AG04450 (cell line): ENCODE measurements at places on chromosomes 11 and 22.

GRCh38 chr11:110763249-110764011 lies 51.2 kb upstream of the ARHGAP20 start:
- DNase-seq, result peak; percentile 59

DNA sequence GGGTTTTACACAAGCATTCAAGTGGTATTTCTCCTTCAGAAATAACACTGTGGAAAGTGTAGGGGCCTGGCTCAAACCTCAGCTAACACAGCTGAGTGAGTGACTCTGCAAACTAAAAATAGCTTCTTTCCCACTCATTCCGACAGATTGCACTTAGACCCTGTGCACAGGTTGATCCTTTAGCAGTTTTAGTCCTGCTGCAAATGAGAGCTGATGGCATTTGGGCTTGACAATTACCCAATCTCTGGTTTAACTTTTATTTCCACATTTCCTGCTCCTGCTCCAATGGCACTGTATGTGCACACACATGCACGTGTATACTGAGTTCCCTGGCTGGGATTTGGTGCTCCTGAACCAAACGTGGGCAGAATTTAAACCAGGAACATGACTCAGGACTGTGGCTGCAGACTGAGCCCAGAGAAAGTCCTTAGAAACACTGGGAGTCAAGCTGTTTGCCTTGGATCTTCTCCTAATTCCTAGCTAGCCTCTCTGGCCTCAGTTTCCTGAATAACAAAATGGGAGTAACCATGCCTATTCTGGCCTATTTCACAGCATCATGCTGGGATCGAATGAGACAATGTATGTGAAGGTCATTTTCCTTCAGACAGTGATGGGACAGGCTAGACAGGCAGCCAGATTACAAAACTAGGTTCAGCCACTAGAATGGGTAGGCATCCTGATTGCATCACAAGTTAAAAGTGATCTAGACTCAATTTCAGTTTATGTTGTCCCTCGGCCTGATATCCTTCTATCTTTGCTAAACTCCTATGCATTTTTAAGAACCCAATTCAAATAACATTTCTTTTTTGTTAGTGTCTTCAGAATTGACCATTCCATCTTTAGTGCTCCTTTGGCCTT lies 58.2 kb downstream of the SERGEF start:
- DNase-seq, result no peak

DNA sequence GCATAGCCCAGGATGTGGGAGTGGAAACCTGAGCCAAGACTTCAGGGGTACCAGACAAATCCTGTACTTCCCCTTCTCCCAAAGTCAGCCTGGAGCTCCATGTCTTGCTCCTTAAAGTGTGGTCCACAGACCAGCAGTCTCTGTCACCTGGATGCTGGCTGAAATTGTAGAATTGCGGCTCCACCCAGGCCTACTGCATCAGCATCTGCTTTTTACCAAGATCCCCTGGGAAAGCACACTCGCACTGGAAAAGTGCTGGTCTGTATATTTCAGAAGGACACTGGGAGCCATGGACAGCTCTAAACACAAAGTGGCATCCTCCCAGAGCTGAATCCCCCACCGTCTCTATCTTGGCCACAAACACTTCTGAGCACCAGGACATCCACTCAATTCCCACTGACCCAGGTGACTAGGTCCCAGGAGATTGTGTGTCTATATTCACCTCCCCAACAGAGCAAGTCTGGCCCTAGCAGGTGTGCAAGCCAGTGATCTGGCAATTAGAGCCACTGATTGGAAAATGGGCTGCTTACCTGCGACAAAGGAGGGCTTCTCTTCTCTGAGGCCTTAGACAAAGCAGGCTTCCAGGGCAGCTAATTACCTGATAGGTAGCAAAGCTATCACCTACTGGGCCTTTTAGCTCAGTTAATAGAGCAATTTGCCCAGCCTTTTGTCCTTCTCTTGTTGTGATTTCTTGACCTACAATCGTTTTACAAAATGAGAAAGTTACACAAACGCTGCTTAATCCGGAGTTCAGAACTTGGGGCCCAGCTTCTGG lies 443.3 kb downstream of the MN1 start:
- DNase-seq, result no peak

DNA sequence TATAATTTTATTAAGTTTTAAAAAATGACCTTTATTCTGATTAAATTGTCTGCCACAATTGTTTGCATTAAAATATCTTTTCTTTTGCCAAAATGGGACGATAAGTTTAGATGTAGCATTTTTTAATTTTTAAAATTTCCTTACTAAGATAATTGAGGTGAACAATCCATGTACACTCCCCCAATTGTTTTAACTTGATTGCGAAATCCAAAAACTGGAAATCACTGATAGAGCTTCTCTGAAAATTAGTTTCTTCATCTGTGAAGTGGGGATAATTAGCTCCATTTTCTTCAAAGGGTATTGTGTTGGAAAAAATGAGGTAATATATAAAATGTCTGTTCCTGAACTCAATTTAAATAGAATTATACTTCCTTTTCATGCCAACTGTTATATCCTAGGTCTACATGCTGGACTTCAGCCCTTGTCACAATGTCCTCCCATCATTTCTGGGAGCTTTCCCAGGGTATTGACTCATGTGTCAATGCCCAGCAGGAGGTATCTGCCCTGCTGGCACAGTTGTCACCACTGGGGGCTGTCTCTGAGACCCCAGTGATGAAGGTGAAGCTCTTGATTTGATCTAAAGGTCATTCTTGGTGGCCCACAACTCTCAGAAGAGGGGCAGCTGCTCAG lies 28.7 kb upstream of the NAV2 start:
- no peak for DNase-seq

GRCh38 chr22:23403720-23404688 lies 176.1 kb downstream of the IGLL1 start:
- no peak for DNase-seq

DNA sequence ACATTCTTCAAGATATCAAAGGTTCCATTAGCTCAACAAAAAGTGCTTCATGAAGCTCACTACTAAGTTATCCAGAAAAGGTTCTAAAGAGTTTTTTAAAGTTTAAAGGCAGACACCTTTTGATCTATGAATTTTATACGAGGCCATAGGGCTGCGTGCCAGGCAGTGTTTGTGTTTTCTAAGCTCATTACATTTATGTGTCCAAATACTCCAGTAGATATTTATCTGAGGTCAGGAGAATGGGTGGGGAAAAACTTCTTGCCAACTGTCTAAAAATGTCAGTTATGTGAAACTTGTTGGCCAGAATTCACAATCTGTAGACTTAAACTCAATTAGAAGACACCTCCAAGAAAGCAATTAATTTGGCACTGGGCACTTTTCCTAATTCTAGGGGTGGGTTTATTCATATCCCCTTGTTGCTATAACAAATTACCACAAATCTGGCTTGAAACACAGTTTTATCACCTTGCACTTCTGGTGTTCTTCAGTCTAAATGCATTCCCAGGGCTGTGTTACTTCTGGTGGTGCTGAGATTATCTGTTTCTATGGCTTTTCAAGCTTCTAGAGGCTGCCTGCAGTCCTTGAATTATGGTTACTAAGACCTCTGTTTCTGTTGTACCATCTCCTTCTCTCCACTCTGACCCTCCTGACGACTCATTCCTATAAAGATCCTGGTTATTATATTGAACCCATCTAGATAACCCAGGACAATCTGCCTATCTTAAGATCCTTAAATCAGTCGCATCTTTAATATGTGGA lies 1030.4 kb upstream of the CNTN5 start:
- no peak for DNase-seq

- no peak for DNase-seq
These were observed at the start of gene KRTAP5-9 for GRCh38 chr11:71548120-71548519. KRTAP5-9 (plus strand) TSS chr11:71548420; CDS start chr11:71548658, 238 bp downstream.

DNA sequence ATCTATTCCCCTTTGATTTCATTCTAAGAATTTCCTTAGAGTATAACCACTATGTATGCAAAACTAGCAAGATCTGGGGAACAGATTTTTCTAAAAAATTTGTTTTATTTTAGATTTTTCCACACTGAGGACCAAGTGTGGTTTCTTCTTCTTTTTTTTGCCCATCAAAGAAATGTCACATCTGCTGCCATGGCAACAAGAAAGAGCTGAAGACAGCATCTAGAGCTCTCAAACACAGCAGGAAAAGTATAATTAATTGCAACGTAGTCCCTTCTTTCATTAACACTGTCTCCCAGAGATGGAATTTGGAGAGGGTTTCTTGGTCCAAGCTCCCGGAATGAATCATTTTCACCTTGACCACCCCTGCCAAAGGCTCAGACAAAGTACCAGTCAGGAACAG lies 256.7 kb upstream of the CCDC90B start:
- no peak for DNase-seq

GRCh38 chr11:2787816-2788167 lies 88.0 kb upstream of the KCNQ1OT1 start:
- DNase-seq, result no peak

GRCh38 chr11:14774721-14775120 lies 117.3 kb downstream of the CYP2R1 start:
- no peak for DNase-seq

DNA sequence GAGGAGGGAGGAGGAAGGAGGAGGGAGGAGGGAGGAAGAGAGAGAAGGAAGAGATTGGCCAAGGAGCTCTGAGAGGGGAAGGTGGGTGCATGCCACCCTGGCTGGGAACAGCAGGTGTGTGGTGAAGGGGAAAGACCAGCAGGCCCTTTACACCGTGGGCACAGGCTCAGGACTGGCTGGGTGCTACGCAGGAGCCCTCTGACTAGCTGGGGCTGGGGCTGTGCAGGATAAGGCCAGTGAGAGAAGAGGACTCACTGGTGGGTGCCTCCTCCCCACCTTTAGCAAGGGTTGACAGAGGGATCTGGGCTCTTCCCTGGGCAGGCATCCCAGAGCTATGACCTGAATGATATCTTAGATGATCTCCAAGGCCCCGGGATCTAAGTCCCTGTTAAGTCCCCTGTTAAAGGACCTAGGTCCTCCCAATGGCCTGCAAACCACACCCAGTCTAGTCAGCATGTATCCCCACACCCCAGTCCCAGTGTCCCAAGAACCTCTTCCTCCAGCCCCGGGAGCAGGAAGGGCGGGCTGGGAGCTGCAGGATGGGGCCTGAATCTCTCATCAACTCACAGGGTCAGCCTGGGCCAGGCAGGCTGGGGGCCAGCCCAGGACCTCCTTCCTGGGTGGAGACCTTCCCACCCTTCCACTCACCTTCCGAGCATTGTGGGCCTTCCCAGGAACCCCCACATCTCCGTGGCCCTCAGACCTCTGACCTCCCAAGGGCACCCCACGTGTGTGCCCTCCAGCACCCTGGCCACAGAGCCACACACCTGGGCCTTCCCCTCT lies 55.4 kb downstream of the CDKN1C start:
- DNase-seq, result no peak

GRCh38 chr22:39277142-39277607 lies 32.4 kb upstream of the PDGFB start:
- DNase-seq, result peak; percentile 74
